ENCODE measurements at places on chromosomes 1 and 21. TPM values are rescaled to one million over a fixed set of nuclear protein-coding genes. Genes with fewer than 3 reads are reported as not detected.

DNA sequence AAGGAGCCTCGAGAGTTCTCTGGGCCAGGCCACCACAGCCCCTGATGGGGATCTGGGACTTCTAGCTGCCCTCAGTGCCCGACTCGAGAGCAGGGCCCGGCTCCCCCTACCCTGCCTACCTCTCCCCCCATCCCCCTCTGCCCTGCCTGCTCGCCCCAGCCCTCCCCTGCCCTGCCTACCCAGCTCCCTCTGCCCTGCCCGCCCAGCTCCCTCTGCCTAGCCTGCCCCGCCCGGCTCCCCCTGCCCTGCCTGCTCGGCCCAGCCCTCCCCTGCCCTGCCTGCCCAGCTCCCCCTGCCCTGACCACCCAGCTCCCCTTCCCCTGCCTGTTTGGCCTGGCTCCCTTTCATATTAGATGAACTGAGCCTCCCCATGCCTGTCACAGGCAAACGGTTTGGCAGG is 117.4 kb upstream of the TMEM51 start:
- no peak for DNase-seq

DNA sequence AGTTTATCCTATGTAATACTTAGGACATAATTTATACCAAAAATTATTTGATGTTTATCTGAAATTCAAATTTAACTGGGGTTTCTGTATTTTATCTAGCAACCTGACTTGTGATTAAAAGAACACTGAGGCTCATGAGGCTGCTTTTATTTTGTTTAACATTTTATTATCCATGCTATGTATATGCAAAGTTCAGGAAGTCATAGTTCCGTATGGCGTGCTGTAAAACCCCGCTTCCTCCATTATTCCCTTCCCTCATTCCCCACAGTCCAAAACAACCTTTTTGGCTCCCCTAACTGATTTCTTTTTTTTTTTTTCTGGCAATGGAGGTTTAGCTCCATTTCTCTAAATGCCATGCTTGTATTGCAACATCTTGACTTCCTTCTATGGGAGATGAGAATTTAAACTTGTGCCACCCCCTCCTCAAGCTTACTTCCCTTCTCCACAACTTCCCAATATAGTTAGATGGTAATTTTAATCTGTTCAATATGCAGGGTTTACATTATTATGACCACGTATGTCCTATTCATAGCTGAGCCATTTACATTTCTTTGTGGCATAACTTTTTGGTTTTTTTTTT is 138.0 kb upstream of the DNAH14 start:
- no peak for DNase-seq

- no peak for DNase-seq
These were observed 3.6 kb downstream of the RGS1 start for GRCh38 chr1:192579010-192579738.

DNA sequence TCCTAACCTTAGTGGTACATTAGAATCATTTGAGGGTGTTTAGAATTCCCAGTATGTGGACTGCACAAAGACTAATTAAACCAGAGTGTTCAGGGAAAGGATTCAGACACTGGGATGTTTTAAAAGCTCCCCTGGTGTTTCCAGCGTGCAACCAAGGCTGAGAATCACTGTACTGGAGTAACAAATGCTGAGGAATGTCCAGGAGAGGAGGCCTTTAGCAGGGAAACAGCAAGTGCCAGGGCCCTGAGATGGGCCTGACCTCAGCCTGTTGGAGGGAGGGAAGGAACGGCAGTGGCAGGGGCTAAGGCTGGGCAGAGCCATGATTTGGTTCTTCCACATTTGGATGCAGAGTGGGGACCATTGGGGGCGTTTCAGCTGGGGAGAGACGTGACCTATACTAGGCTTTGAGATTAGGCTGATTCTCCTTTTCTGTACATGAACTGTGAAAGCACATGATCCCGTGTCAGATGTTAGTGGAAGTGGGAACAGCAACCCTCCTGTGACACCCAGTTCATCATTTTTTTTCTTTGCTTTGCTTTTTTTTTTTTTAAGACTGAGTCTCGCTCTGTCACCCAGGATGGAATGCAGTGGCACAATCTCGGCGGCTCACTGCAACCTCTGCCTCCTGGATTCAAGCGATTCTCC is 49.3 kb downstream of the KANK4 start:
- no peak for DNase-seq

DNA sequence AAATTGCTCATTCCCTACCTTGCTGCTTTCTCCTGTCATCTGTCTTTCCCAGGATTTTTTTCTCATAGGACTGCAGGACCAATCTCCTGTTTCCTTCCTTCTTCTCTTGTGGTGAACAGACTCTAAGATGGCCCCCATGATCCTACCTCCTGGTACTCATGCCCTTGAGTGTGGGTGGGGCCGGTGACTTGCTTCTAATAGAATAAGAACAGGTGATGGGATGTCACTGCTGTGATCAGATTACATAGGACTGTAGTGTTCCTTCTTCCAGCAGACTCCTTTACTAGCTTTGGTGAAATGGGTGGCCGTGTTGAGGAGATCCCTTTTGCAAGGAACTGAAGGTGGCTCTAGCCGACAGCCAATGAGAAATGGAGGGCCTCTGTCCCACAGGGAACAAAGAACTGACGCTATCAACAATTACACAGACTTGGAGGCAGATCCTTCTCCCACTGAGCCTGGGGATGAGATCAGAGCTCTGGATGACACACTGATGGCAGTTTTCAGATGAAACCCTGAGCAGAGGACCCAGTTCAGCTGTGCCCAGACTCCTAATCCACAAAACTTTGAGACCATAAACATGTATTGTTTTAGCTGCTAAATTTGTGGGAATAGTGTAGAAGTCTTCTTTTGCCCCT is 7.5 kb downstream of the GSTM3 start:
- no peak for DNase-seq

DNA sequence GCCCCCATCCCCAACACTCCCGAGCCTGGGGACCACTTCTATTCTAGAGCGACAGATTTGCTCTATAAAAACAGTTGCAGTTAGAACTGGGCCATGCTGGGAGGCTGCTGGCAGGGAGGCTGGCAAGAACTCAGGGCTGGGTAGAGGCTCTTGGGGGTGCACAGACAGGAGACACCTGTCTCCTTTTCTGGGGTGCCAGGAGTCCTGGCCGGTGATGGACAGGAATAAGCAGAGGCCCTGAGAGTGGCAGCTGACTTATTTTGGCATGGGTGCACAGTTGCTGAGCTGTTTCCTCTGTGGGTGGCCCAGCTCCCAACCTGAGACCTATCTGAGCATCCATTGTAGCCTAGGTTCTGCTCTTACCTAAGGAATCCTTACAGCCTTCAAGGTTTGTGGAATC is 39.2 kb upstream of the TMPRSS2 start:
- DNase-seq = no peak

DNA sequence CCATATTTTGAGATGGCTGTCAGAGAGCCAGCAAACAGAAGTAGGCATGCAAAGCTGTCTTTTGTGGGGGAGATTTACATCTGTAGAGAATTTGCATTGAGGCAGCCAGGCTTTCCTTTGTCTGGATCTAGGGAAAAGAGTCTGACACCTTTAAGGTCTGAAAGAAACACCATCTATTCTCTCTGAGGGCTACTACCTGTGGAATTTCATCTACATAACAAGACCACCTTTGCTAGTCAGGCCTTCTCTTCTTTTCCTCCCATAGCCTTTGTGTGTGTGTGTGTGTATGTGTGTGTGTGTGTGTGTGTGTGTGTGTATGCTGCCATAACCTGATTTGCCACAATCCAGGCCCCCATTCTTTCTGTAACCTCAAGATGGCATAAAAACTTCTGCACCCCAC is 28.4 kb upstream of the DMRTB1 start:
- DNase-seq = no peak

GRCh38 chr1:79006564-79006963 is at the start of gene ADGRL4:
Gene ADGRL4, minus strand, starts transcription at chr1:79006730. Its CDS starts 76 bp downstream, at chr1:79006654.
- peak; percentile 46 for DNase-seq

DNA sequence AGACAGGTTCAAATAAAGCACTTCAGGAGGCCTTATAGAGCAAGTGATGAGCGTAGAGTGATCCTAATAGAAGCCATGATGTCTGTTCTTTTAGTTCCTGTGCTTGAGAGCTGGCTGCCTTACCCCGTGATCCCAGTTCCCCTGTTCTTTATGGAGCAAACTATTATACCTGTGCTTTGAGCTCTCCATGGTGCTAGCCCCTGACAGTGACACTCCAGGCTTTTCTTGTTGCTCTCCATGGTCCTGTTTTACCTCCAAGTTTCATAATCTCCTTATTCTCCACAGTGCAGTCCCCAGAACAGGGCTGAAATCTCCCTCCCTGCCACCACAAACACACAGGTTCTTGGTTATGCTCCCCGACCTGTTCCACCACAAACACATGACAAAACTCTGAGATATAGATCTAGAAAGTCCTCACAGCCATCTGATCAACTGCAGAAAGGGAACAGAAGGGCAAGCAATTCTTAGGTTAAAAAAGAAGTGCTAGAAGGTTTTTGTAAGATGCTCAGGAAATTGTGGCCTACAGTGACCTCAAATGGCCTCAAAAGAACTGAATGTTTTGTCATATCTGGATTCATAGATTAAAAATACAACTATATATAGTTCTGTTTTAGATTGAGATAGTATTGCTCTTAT is 6.0 kb downstream of the CADM3 start:
- DNase-seq = no peak

GRCh38 chr1:220957233-220957605 is 78.0 kb downstream of the HLX start:
- no peak for DNase-seq

DNA sequence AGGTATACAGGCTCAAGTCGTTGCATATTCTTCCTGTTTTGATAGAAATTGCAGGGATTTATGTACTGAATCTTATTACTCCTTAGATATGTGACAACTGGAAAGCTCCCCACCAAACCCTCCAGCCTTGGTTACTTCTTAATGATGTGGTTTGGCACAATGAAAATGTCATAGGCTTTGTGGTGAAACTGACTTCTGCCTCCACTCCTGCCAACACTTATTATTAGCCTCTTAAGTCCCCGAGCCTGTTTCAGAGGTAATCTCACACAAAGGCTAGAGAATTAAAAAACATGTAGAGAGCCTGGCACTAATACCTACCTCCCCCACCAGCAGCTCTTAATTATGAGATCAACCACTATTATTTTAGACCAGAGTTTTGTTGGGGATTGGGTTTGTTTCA is 4.2 kb downstream of the COX20 start:
- DNase-seq = no peak

DNA sequence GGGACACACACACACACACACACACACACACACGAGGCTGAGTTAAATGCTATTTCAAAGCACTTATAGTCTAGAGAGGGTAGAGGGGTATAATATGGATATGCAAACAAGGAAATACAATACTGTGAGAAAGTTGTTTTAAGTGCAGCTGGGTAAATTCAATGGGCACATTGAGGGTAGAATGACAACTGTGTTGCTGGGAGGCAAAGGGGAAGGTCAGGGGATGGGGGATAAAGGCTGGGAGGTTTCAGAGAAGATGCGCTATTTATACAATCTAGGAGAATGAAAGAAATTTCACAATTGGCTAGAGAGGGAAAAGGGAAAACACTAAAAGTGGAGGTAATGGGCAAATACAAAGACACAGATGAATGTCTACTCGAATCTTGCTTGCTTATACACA is 19.4 kb downstream of the EXTL2 start:
- DNase-seq = no peak

DNA sequence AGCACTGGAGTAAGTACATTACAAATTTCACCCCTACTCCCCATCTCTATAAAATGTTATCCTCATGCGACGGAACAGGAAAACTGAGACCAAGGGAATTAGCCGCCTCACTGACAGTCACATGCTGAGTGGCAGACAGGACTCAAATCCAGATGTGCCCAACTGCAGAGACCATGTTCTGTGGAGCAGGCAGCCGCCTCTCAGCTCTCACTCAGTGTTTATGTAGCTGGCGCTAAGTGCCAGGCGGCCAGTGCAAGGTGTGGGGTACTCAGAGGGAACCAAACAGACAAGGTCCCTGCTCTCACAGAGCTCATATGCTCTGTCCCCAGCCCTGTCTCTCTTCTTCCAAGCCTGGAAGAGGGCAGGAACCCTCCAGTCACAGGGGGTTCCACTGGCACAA is 5.1 kb downstream of the CAPZB start:
- no peak for DNase-seq

DNA sequence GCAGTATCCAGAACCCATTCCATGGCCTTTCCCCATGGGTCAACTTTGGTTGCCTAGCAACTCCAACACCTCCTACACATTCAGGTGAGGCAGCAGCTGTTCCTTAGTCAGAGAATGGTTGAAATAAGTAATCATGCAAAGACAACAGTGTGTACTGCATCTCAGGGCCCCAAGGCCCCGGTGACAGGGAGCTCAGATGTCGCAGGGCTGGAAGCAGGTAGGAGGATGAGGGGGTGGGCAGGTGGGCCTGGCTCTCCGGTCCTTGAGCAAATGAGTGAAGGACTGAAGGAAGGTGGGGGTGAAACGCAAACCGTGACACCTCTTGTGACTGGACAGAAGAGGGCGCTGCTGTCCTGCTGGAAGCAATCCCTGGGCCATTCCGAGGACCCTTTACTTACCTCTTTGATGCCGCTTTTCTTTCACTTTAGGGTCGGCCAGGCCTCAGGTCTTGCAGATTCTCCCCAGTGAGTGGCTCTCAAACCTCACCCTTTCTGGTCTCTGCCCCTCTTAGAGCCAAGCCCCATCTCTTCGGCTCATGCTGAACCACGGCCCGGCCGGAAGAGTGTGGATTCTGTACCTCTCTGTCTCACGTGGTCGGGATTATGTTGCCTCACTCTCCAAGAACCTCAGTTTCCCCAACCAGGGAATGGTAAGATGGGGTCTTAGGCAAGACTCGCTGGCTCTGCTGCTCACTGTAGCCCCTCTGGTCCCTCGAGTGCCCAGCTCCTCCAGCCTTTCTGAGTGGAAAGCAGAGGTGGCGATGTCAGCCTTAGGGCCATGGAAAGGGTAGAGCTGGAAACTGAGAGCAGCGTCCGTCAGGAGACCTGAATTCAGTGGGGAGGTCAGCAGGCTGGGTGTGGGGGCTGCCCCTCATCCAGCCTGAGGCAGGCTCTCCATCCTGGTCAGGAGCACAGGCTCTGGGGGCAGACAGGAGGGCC is 5.6 kb upstream of the KCNA10 start:
- DNase-seq = no peak

FAAH gene
- 32.4 TPM for total RNA-seq

MEX3A gene
- 0.74 TPM for total RNA-seq

RGS13 gene
- 5.0 TPM for total RNA-seq

BEND5 gene
- 4.3 TPM for total RNA-seq

PGLYRP4 gene
- 0.30 TPM for total RNA-seq

HSD11B1 gene
- total RNA-seq = 11.6 TPM

CRP gene
- total RNA-seq = not detected

NRIP1 gene
- total RNA-seq = 60.0 TPM

NR5A2 gene
- 1.4 TPM for total RNA-seq

S100A2 gene
- total RNA-seq = 3.8 TPM

OR2T2 gene
- not detected for total RNA-seq

CRYBG2 gene
- 2.1 TPM for total RNA-seq
